ENCODE measurements at places on chromosomes 3 and 15.

DNA sequence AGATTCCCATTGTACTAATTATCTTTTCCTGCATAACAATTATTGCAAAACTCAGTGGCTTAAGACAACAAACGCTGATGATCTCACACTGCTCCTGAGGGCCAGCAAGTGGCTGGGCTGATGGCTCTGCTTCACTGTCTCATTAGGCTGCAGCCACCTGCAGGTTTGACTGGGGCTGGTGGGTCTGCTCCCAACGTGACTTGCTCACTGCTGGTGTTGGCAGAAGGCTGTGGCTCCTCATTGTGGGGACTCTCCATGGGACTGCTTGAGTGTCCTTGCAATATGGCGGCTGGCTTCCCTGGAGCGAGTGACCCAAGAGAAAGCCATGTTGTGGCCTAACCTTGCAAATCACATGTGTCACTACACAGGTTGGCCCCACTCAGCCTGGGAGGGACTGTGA, 71.1 kb downstream of the PLXNA1 start:
- no peak for DNase-seq

DNA sequence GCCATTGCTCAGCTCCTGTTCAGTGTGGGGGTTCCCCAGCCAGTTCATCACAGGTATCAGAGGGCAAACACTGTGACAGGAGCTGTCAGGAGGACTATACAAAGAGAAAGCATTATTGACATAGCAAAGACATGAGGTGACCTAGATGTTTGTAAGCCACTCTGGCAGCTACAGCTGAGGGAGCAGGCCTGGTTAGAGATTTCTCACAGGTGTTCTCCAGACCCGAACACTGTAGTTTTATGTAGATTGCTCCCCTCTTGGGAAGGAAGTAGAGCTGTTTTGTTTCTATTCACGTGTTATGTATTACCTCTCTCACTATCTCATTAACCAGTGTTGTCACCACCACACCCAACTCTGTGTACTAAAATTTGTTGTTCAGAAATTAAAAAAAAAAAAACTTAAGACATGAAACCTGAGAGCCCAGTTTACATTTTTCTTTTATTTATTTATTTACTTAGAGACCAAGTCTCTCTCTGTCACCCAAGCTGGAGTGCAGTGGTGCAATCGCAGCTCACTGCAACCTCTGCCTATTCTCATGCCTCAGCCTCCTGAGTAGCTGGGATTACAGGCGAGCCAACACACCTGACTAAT, 123.7 kb downstream of the RBPMS2 start:
- peak; percentile 62 for DNase-seq

GRCh38 chr3:37676885-37677284, 184.8 kb upstream of the CTDSPL start:
- no peak for DNase-seq

GRCh38 chr3:17491601-17492000, 250.8 kb downstream of the TBC1D5 start:
- no peak for DNase-seq

DNA sequence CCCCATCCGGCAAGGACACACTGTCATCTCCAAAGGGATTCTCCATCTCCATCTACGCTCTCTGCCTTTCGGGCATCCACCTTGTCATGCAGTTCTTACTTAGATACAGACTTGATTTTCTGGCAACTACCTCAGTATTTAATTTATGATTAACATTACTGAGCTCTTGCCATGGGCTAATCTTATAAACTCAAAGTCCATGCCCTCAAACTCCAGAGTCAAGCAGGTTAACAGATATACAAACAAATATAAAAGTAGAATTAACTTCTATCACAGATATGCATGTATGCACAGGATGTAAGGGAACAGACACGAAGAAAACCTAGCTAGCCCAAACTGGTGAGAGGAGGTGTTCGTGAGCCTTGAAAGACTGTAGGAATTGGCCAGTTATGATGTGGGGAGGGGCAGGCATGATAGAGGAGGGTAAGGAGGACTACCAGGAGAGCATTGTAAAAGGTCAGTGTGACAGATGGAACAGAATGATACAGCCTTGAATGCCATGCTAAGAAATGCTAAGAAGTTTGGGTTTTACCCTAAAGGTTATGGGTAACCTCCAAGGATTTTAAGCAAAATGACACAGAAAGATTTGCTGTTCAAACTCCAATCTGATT, 334.3 kb downstream of the ULK4 start:
- no peak for DNase-seq

- DNase-seq, result no peak
Observed at GRCh38 chr3:158420654-158421396, 150.2 kb upstream of the MLF1 start.

DNA sequence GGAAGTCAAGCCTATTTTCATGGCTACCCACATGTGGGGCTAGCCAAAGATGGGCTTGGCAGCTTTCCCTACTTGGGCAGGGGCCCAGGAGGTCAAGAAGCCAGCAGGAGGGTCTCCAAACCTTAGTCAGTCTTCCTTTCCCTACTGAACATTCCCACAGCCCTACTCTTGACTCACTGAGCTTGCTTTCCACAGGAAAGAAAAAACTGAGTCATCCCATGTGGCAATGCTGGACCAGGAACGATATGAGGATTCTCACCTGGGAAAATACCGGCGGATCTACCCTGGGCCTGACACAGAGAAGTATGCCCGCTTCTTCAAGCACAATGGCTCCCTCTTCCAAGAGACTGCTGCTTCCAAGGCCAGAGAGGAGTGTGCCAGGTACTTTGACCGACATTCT, 3.7 kb upstream of the NGRN start:
- DNase-seq, result no peak

DNA sequence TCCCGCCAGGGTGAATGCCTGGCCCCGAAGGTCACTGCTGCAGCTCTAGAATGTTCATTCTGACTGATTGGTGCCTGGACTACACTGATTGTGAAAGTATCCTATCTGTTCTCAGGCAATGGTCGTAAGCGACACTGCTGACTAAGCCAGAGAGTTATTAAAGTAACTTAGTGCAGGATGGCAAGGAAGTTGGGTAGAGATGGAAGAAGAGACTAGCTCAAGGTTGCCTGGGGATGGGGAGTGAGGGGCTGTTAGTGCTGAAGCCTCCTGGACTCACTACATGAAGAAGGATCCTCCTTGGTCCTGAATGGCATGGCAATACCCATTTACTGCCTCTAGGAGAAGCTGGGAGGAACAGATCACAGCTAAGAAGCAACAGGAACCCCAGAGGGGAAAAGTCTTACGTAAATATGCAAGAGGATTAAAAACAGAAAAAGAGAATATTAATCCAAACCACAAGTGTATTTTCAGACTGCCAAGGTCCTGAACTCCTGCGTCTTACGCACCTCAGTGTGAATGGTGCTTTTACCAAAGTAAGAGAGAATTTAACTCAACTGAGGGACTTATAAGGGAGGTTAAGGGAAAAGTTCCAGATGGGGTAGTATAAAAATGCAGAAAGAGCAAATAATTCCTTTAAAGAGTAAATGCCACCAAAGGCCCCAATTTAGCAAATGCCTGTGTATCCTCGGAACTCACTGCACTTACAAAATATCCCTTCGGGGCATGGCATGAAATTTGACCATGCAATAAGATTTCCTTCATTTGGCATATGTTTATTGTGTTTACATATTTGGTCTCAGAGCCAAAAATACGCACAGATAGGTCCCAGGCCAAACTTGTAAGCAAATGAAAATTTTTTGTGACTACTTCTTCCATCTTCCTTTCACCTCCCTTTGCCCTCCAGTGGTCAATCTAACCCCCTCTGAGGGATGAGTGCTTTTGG, 64.0 kb upstream of the DGKG start:
- DNase-seq, result no peak

DNA sequence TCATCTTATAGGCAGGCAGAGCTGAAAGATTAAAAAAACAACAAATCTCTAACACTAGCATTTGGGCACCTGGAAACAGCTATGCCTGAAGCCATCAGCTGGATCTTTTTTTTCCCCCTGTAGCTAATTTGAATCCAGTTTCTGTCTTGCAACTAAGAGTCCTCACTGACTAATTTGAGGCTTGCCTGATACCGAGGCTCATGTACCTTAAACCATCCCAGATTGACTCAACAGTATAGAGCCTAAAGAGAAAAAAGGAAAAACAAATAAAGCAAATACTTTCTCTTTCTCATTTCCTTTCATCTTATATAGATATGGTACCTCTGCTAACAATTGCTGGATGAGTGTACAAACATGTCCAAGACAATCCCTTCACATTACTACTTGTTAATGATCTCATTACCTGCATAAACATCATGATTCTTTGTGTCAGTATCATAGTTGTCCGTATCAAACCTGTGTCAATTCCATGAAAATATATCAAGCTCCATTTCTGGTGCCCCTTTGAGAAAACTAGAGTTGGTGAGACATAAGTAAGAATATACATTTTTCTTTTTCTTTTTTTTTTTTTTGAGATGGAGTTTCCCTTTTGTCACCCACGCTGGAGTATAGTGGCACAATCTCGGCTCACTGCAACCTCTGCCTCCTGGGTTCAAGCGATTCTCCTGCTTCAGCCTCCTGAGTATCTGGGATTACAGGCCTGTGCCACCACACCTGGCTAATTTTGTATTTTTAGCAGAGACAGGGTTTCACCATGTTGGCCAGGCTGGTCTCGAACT, 43.1 kb downstream of the BHLHE40 start:
- DNase-seq, result no peak

DNA sequence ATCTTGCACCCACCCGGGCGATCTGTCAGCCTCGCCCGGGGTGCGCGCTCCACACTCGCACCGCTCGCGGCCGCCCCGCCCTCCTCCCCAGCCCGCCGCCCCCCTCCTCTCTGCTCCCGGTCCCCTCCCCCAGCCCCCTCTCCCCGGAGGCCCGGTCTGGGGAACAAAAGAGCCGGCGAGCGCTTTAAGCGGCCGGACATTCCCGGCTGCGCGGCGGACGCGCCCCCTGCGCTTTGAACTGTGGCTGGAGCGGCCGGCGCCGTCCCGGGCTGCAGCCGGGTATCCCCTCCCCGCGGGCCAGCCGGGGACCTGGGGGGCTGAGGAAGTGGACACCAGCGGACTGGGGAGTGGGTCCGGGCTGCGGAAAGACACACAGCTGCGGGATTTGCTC, at the start of gene IGDCC3:
Gene IGDCC3 (minus strand): TSS at position 27 of the 391 bp plus-strand sequence. CDS start 214 bp downstream, outside the sequence.
- no peak for DNase-seq

DNA sequence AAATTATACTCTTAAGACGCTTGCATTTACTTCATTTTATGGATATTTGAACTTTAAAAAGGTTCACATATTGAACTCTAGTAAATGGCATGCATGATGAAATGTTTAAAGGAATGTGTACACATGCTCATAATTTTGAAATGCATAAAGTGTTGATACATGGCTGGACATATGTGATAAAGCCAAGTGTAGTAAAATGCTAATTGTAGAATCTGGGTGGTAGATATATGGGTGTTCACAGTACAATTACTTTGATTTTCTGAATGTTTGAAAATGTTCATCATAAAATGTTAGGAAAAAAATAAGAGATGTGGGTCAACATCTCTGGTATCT, 4.2 kb upstream of the EFHB start:
- no peak for DNase-seq

- DNase-seq, result no peak
Observed at GRCh38 chr3:142997330-142997729, 4.0 kb upstream of the U2SURP start.

DNA sequence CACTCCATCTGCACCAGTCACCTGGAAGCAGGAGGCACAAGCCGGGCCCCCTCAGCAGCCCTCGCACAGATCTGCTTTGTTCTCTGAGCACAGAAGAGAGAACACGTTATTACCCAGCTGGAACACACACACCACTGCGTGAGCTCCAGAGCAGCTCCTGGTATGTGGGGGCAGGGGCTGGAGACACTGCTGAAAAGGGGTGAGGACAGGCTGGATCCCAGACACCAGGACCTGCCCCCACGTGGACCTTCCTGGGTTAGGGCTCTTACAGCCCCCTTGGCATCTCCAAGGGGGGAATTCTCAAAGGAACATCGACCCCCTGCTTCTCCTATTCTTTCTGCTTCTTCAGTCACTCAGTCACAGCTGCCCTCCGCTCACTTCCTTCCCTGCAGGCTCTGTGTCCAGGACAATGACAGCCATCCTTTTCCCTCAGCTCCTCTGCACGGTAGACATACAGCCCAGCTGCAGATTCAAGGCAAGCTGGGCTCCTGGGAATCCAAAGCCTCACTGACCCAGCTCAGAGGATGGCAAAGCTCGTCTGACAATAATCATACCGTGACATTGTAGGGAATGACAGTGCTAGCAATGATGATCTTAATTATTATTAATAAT, 33.7 kb downstream of the PRR20G start:
- no peak for DNase-seq

GRCh38 chr15:39781967-39782302, 706 bp downstream of the FSIP1 start:
- peak; percentile 11 for DNase-seq

- no peak for DNase-seq
Observed at GRCh38 chr3:172704001-172704400, 6.9 kb downstream of the NCEH1 start.
